Bronchial epithelial cell (primary cell): ENCODE measurements at places on chromosomes 7 and 10. TPM values are rescaled to one million over a fixed set of nuclear protein-coding genes. Genes with fewer than 3 reads are reported as not detected.

DNA sequence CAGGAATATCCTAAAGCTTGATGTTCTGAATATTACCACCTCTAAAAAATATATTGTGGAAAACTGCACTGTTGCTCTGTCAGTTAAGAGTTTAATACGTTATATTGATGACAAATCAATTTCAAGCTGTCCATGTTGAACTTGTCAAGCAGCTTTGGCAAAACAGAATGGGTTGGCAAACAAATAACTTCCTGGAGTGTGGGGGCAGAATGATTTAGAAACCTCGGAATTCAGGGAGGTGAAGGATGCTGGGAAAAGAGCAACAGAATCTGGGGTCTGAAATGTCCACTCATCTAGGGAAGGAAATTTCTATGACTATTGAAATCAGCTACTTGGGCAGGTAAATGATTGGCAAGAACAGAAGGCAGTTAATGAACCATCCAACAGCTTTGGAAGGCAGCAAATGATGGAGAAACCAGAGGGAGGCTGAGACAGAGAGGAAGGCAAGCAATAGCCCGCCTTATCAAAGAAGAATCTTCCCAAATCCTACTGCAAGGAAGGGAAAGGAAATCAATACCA, 95.1 kb upstream of the PALS2 start:
- DNase-seq: peak; percentile 51

DNA sequence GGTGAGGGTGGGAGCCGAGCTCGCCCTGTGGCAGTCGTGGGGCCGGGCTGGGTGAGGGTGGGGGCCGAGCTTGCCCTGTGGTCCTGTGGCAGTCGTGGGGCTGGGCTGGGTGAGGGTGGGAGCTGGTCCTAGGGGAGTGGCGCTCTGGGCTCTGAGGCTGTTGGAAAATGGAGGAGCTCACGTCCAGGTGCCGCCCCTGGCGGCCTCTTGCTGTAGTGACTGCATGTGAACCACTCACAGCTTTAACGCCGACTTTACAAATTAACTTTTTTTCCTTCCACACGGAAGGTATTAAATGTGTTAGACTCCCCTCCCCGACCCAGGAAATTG, 312.6 kb downstream of the WDR37 start:
- no peak for DNase-seq

DNA sequence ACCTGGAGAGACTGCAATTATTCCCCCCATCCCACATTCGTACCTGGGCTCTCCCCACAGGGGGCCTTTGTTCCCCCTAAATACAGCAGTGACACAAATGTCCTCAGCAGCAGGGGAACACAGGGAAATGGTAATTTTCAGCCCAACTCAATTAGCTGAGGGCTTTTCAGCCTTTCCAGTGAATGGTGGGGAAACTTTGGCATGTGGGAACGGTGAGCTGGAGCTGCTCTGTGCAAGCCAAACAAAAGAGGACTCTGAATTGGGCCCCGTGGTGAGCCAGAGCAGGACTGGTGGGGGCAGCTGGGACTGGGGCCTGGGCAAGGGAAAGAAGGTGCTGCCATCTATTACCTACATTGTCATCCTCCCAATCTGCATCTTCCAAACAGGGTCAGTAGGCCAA, 51.0 kb downstream of the FBXW4 start:
- DNase-seq: no peak

GRCh38 chr7:123271231-123271630, 71.5 kb upstream of the SLC13A1 start:
- DNase-seq: peak; percentile 57

DNA sequence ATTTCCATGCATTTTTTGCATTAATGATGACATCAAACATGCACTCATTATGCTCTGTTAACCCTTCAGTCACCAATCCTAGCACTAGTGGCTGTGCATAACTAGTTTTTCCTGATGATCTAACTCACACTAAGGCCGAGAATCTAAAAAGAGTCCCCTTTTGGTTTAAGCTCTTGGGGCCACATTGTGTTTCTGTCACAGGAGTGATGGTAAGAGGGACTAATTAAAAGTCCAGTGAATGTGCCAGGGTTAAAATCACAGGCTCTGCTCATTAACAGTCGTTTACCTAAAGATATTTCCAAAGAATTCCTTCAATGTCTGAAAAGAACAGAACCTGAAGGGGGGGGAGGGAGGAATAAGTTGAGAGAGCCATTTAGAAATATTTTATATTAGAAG, 359.0 kb upstream of the ANKRD30A start:
- no peak for DNase-seq

GRCh38 chr10:110837418-110838171, 34.1 kb upstream of the PDCD4 start:
- DNase-seq: no peak

DNA sequence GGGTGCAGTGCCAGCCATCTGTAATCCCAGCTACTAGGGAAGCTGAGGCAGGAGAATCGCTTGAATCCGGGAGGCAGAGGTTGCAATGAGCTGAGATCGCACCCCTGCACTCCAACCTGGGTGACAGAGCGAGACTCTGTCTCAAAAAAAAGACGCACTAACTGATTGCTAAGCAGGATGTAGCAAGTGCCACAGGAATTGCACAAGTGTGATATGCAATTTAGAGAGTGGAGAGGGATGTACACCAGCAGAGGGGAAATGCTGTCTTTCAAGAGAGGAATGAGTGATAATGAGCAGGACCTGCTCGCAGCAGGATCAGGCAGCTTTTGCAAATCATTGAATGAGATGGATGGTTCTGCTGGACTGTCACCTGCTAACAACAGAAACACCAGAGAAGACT, 13.3 kb upstream of the SLC16A12 start:
- DNase-seq: no peak

NEUROG3 gene
- not detected in 2 replicates for total RNA-seq

CDNF gene
- total RNA-seq: 0.79 and 1.3 TPM in 2 replicates

DNAJC12 gene
- 0.26 TPM in 1 of 2 replicates, not detected in the other for total RNA-seq
